ELF-1 (cell line): ENCODE measurements at places on chromosomes 5 and 9.
A peak's percentile ranks its signal among the peaks of the same experiment; 100 is the strongest.

DNA sequence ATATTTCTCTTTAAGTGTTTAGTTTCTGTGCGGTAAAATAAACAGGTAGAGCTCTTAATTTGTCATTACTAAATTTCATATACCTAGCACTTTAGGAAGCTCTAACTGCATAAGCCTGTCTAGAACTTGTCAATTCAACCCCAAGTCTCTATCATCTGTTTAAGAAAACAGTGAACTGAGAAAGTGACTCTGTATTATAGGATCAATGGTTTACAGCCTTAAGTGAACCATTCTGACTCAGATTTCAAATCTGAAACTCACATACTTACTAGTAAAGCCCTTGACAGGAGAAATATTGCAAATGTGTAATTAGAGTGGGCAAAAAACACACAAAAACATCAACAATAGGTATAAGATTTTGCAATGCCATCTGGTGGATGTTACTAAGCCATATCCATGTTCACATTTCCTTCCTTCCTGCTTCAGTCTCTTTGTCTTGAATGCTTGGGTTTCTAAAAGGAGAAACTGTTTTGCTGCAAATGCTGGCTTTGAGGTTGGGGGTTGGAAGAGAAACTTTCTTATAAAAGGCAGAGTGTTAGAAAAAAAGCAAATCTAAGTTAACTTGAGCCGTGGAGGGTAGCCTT lies 101.8 kb downstream of the DOCK8 start:
- DNase-seq = no peak

GRCh38 chr5:128083811-128084227 lies 253 bp downstream of the SLC12A2 start:
- peak; percentile 64 for DNase-seq

DNA sequence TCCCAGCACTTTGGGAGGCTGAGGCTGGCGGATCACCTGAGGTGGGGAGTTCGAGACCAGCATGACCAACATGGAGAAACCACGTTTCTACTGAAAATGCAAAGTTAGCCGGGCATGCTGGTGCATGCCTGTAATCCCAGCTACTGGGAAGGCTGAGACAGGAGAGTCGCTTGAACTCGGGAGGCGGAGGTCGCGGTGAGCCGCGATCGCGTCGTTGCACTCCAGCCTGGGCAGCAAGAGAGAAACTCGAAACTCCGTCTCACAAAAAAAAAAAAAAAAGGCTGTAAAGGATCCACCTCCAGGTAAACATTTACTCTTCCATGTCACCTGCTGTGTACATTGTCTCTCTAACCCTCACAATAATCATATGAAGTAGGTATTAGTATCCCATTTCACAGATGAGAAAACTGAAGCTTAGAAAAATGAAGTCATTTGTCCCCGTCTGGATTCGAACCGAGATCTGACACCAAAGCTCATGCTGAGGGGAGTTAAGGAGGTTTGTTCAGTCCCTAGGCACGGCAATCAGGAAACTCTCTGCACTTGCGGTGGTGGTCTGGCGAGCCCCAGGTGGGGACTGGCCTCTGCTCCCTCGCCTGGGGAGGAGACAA lies 494 bp upstream of the DOCK2 start:
- DNase-seq = no peak

- DNase-seq = no peak
These were observed 86.9 kb downstream of the UGCG start for GRCh38 chr9:111983484-111983908.
